ENCODE measurements at places on chromosomes 16 and 17. TPM values are rescaled to one million over a fixed set of nuclear protein-coding genes. Genes with fewer than 3 reads are reported as not detected.

DNA sequence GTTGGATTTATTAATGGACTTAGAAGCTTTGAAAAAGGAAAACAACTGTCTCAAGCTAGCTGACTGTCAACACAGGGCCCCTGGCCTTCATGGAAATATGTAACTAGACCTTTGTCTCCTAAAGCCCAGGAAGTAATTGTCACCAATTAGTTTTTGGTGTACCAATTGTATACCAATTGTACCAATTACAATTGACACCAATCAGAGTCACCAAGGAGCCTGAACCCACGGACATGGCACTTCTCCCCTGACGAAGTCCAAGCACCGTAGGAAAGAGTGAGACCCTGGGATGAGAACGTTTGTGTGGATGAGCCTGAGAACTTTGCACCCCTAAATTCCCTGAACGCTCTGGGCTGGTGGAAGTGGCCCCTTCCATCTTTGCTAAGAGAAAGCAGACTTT is 129.0 kb downstream of the ENGASE start:
- peaks cover 3% of the 10 kb centered on the region for H3K27me3 ChIP-seq
- no peak overlapping the region for H3K4me3 ChIP-seq
- no peaks in the 10 kb centered on the region for H3K4me1 ChIP-seq
- no peaks in the 10 kb centered on the region for H3K36me3 ChIP-seq
- no peak for DNase-seq
- no peak overlapping the region for H3K27ac ChIP-seq

DNA sequence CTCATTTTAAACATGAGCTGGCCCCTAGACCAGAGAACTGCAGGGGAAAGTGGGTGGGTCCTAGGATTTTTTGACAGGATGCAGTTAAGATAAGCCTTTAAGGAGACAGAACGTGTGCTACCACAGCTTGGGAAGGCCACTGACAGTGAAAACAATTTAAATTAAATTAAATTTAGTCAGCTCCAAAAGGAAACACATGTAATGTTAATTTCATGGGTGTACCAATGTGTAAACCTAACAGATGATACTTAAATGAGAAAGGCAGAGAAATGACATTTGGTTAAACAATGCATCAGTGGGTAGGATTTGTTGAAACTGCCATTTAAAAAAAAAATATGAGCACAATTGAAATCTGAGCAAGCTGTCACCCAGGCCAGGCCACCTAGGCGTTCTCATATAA is 250.8 kb downstream of the XYLT1 start:
- no peak overlapping the region for H3K4me3 ChIP-seq
- H3K27ac ChIP-seq, result no peak overlapping the region
- peaks cover 15% of the 10 kb centered on the region for H3K36me3 ChIP-seq
- no peaks in the 10 kb centered on the region for H3K27me3 ChIP-seq
- no peak for DNase-seq

DNA sequence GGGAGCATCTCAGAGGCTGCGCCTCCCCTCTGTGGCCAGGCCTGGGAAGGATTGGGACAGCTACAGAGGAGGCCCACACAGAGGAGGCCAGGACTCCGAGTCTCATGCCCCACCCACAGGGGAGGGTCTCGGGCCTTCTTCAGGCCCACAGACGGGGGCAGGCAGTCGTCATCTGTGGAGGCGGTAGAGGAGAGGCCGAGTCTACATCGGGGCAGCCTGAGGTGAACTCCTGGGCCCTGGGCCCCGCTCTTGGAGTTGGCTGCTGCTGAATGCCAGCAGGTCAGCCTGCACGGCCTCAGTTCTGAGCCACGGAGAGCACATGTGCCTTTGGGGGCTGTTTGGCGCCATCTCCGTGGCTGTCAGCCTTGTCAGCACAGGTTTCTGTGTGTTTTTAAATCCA is 8.1 kb upstream of the NUDT16L1 start:
- no peaks in the 10 kb centered on the region for H3K27me3 ChIP-seq
- peaks cover 9% of the 10 kb centered on the region for H3K36me3 ChIP-seq
- H3K27ac ChIP-seq, result no peak overlapping the region
- no peaks in the 10 kb centered on the region for H3K4me1 ChIP-seq
- H3K4me3 ChIP-seq, result no peak overlapping the region
- DNase-seq, result no peak

GRCh38 chr16:1430214-1430758 is 592 bp upstream of the PERCC1 start:
- no peaks in the 10 kb centered on the region for H3K36me3 ChIP-seq
- DNase-seq, result no peak
- no peaks in the 10 kb centered on the region for H3K27me3 ChIP-seq
- H3K4me3 ChIP-seq, result no peak overlapping the region

Gene SPIRE2
- total RNA-seq, result 1.6 TPM
